Skin of body (tissue), 3 donors: ENCODE measurements at places on chromosomes 7 and 10. TPM values are rescaled to one million over a fixed set of nuclear protein-coding genes. Genes with fewer than 3 reads are reported as not detected.
A peak's percentile ranks its signal among the peaks of the same experiment; 100 is the strongest.

DNA sequence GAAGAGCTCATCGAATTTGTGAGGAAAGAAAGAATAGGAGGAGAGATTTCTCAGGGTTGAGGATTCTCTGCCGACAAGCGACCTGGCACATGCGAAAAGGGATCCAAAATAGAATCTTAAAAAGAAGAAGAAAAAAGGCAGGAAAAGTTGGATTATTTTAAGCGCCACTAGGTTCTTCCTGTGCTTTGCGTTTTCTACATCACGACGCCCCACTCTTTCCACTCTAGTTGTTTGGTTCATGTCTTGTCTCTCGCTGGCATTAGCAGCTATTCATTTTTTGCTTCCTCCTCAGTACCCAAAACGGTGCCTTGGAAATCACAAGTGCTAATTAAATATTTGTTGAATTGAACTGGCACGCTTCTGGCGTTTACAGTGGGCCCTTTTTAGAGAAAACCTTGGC is 674 bp upstream of the FRA10AC1 start:
- peak; percentile 19 for DNase-seq

- DNase-seq: no peak
These were observed 109.4 kb upstream of the PDE1C start for GRCh38 chr7:32179567-32179966.

DNA sequence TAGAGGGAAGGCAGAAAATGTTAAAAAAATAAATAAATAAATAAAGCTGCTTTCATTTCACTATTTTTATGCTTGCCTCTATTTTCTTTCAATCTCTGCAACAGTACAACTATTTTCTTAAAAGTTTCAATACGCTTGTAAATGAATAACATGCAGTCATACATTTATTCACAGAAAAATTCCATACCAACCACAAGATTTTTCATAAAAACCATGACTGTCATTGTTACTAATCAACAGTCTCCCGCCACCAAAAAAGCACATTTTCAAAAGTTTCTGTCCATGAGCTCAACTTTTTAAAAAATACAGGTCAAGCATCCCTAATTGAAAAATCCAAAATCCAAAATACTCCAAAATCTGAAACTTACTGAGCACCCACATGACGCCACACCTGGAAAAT is 5.3 kb downstream of the PARD3 start:
- DNase-seq: peak; percentile 41

DNA sequence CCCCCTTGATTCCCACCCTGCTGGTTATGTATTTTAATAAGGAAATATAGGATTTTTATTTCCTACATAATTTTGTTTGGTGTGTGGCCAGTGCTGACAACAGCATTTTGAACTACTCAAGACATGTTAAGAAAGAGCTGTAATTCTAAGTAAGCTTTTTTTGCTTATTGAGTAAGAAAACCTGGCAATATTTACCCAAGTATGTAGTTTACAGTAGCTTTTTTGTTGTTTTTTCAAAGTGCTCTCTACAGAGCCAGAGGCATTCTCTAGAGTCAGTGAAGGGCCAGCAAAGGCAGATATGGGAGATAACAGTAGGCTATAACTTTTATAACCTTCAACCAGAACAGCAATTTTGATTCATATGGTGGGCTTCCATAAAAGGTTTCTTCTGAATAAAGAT is 63.2 kb upstream of the TMEM168 start:
- no peak for DNase-seq

GRCh38 chr7:47186316-47186715 is 395.6 kb downstream of the TNS3 start:
- DNase-seq: no peak

DNA sequence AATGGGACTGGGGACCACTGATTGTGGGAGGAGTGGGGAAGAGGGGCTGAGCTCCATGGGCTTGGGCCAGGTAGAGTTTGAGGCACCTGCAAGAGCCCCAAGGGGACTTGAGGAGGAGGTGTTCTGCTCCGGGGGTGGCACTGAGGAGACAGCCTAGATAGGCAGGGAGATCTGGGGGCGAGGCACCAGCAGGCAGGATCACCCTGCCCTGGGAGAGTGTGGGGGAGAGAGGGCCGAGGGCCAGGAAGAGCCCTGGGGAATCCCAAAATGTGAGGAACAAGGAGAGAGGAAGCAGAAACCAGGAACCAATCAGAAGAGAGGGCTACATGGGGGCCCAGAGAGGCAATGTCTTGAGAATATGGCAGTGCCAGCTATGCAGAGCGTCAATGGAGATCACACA is 34.6 kb downstream of the LEP start:
- no peak for DNase-seq

DNA sequence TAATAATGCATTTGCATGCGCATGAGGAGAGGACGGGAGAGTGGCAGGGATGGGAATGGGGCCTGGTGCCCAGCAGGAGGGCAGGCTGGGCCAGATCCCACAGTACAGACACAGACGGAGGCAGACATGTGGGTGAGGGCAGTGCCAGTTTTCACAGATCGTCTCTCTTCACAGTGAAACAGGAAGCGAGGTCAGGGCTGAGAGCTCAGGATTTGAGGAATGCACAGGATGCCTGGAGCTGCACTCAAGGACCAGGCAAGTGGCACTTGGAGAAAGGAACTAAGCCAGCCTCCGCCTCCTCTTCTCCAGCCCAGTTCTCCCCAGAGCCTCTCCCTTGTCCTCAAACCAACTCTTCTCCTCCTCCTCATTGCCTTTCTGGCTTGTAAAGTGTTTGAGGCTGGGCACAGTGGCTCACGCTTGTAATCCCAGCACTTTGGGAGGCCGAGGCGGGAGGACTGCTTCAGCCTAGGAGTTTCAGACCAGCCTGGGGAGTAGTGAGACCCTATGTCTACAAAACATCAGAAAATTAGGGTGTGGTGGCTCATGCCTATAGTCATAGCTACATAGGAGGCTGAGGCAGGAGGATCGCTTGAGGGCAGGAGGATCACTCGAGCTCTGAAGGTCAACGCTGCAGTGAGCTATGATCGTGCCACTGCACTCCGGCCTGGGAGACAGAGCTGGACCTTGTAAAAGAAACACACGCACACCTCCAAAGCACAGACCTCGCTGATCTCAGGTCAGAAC is 115.2 kb downstream of the HIP1 start:
- no peak for DNase-seq

- no peak for DNase-seq
These were observed 1040.2 kb upstream of the SORCS1 start for GRCh38 chr10:108204528-108205305.

Gene CACNA2D1
- 54.4 TPM for total RNA-seq

Gene FXYD4
- not detected for total RNA-seq

Gene DNTT
- total RNA-seq: 0.10 TPM

Gene ADAMTS14
- total RNA-seq: 5.2 TPM

Gene ZNF365
- 2.7 TPM for total RNA-seq

Gene ABCB4
- total RNA-seq: 6.3 TPM
